Activated naive CD4-positive, alpha-beta T cell treated with anti-CD3 and anti-CD28 coated beads for 36 hours (primary cell): ENCODE measurements at places on chromosomes 6 and 20. TPM values are rescaled to one million over a fixed set of nuclear protein-coding genes. Genes with fewer than 3 reads are reported as not detected.
A peak's percentile ranks its signal among the peaks of the same experiment; 100 is the strongest.

The UCKL1 gene
- total RNA-seq = 23.9 TPM

The EFCAB8 gene
- 0.57 TPM for total RNA-seq

DNA sequence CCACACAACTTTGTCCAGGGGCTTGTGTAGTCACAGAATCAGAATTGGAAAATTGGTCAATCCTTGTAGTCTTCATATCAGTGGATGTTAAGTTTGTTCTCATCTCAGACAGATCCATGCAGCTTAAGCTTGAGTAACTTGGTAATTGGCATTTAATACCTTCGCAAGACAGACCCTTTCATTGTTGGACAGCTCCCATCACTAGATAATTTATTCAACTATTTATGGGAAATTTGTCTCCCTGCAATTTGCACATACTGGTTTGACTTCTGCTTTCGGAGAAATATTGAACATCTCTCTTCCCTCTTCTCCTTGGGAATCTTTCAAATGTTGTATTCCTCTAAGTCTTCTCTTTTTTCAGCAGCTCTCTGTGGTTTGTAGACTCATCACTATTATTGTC, 17.1 kb downstream of the MEI4 start:
- no peak for DNase-seq

The NR2E1 gene
- total RNA-seq = not detected

- DNase-seq = no peak
Measured at GRCh38 chr6:48401016-48401415, 290.0 kb upstream of the PTCHD4 start.

GRCh38 chr6:2478200-2478599, 232.8 kb upstream of the GMDS start:
- DNase-seq = no peak

DNA sequence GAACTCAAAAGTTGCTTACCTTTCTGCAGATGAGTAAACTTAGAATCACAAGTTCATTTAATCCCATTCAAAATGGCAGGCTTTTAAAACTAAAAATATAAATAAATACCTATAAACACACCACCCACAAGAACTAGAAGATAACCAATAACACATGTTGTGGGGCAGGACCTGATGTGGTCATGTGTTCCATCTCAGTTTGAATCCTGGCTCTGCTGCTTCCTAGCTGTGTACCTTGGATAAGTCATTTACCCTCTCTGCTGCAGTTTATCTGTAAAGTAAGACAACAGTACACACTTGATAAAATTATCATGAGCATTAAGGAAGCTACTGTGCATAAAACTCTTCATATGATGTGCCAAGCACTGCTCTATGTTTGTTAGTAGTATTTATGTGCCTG, 22.0 kb downstream of the TRIM27 start:
- no peak for DNase-seq

The GPX6 gene
- total RNA-seq = not detected

The WDR46 gene
- total RNA-seq = 42.9 TPM

DNA sequence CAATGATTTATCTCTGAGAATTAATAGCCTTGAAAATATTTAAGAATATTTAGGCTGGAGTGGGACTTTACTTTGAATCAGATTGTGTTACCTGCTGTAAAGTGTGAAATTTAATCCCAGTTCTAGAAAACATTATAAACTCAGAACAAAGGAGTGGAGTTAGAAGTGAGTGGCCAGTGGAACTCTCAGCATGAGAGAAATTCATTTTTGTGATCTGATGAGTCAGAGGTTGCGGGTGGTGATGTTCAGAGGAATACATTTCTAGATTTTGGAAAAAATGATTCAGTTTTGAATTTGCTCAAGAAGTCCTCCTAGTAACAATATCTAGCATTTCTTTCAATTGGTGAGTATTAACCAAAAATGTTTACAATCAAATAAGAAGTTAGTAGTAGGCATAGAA, 167.5 kb downstream of the ZFAND3 start:
- DNase-seq = peak; percentile 31

- peak; percentile 28 for DNase-seq
Measured at GRCh38 chr6:112253841-112254816, at the start of gene LAMA4. Gene LAMA4, minus strand, starts transcription at chr6:112254567. Its CDS starts 417 bp downstream, at chr6:112254150.

GRCh38 chr6:153816366-153816765, 222.7 kb upstream of the OPRM1 start:
- DNase-seq = no peak

DNA sequence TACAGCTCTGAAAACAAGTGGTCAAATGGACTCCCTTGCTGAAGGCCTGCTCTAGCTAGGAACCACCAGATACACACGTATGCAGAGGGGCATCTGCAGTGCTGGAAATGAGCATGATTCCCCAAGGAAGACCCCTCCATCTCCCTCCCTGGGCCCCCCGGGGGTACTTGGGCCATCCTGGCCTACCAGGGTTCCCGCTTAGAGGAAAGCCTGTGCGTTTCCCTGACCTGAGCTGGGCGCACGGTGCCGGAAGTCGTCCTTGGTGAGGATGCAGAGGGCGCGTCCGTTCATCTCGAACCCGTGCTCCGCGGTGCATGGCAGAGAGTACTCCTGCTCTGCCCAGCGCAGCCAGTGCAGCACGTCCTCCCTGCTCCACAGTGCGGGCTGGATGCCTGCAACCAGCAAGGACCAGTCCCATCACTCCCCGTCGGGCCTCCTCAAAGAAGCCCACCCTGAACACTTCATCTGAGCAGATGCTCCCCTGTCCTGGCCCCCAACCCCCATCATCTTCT, 11.8 kb downstream of the ETV7 start:
- no peak for DNase-seq

The SFTA2 gene
- not detected for total RNA-seq

The BHLHE23 gene
- not detected for total RNA-seq

The GPLD1 gene
- 0.74 TPM for total RNA-seq

GRCh38 chr6:112253498-112253840, 898 bp downstream of the LAMA4 start:
- peak; percentile 13 for DNase-seq

DNA sequence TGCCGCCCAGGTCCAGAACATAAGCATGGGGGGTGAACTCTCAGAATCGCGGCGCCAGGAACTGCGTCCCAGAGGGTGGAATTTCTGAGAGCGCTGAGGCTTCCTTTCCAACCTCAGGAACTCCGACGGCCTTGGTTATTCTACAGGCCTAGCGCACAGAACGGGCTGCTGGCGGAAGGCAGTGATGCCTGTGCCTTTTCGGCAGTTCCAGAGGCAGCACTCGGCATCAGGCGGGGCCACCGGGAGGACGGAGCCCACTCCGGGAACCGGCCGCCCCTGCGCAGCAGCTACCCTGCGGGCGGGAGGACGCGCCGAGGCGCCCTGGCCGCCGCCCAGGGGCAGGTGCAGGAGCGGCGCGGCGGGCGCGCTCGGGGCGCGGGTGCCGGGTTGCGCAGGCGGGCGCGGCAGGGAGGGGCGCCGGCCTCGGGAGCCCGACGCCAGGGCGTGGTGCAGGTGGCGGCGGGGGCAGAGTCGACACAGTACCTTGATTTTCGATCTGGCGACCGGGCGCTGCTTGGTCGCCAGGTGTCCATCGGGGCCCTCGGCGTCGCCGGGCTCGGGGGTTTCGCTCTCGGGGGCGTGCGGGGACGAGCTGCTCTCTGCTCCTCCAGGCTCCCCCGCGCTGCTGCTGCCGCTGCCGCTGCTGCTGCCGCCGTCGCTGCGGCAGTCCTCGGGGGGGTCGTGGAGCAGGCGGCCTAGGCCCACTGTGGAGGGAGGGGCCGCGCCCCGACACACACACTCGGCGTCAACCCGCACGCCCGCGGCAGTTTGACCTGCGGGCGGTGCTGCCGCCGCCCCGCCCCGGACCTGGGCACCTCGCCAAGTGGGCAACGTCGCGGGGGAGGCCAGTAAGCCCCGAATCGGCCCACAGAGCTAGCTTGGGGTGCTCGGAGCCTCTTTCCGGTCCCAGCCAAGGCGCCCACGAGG, 1.3 kb downstream of the OVOL2 start:
- DNase-seq = no peak

GRCh38 chr6:123805921-123806320, 2.3 kb downstream of the NKAIN2 start:
- DNase-seq = no peak

DNA sequence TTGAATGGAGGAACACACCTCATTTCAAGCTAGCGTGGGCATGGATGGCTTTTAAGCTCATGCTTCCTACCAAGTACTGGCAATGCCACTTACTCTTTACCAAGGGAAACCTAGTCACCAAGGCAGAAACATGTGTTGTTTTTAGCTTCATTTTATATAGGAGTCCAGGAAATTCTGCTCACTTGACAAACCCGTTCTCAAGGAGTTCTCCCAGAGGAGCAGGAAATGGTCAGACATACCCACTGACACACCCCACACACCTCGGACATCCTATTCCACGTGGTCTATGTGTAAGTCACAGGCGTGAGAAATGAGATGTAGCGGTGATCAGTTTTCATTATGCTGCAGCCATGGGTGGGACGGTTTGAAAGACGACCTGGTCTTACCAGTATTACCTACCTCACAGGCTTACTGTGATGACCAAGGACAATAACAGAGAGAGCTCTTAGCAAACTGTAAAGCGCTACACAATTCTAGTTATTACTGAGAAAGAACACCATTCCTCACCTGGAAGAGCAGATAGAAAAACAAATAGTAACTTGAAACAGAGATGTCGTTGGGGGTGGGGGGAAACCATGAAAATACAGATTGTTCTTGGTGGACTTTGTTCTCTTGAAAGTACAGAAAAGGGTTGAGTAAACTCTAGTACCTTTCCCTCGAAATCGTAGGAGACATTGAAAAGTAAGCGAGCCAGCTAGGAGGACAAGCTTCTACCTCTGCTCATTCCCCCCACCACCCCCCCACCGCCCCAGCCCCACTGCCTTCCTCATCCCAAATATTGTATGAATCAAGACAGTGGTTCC, 1.7 kb downstream of the CNKSR3 start:
- DNase-seq = no peak

The OR2H2 gene
- total RNA-seq = not detected

The SLC22A1 gene
- not detected for total RNA-seq

The PRICKLE4 gene
- total RNA-seq = not detected

DNA sequence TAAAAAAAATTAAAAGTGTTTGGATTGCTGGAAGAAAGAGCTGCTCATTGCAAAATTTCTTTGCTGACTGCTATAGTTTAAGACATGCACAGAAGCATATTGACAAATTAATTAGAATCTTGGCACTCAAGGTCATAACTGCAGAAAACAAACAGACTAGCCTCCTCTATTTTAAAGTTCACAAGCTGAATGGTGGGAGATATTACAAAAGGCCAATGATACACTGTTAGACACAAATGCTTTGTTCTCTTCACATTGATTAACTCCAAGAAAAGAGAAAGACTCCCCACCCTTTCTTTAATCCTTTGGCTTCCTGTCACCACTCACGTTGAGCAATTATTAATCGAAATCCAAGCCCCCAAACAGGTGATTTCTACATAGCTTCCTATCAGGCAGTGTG, 69.1 kb downstream of the PTCHD4 start:
- DNase-seq = no peak

- no peak for DNase-seq
Measured at GRCh38 chr6:164013480-164014208, 599.1 kb downstream of the QKI start.

The OR2B6 gene
- not detected for total RNA-seq

DNA sequence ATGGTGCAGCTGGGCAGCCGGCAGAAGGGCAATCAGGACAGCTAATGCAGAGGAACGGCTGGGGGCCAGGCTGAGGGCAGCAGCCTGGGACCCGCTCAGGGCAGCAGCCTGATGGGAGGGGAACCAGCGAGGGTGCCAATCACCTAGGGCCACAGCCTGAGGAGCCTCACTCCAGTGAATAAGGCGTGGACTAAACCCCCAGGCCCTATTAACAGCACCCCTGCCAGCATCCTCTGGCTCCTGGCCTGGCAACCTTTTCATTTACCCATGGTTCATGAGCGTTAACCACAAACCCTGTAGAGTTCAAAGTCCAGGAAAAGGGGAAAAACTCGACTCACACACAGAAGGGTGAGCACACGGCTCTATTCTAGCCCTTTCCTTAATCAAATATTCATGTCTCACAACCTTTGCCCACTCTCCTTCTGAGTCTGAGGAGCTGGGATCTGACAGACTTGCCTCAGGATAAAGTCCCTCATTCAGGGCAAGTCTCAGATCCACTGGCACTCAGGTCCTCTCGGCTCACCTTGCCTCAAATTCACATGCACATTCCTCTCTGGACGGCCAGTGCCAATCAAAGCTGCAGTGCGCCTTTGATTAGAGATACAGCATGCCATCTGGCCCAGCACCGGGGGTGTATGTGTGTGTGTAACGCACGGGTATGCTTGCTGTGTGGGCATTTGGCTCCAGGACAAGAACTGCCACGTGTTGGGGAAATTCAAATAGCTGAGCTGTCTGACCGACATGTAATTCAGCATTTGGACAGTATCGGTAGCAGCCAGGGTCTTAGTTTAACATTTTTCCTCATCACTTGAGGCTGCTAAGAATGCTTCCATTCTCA, 86.9 kb upstream of the TRAF3IP2 start:
- no peak for DNase-seq

The RSPO3 gene
- not detected for total RNA-seq

- DNase-seq = no peak
Measured at GRCh38 chr6:72595812-72596211, 26.1 kb upstream of the KCNQ5 start.

DNA sequence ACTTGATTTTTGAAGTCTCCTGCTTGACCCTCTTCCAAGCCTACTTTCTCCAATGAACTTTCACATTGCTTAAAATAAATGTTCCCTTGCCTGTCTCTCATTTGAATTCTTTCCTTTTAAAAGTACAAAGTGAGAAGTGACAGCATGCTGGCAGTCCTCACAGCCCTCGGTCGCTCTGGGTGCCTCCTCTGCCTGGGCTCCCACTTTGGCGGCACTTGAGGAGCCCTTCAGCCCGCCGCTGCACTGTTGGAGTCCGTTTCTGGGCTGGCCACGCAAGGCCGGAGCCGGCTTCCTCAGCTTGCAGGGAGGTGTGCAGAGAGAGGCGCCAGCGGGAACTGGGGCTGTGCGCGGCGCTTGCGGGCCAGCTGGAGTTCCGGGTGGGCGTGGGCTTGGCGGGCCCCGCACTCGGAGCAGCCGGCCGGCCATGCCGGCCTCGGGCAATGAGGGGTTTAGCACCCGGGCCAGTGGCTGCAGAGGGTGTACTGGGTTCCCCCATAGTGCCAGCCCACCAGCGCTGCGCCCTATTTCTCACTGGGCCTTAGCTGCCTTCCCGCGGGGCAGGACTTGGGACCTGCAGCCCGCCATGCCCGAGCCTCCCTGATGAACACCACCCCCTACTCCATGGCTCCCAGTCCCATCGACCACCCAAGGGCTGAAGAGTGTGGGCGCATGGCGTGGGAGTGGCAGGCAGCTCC, 31.9 kb downstream of the SERPINB6 start:
- DNase-seq = no peak

GRCh38 chr6:107129370-107129925, 14.1 kb upstream of the BEND3 start:
- no peak for DNase-seq

DNA sequence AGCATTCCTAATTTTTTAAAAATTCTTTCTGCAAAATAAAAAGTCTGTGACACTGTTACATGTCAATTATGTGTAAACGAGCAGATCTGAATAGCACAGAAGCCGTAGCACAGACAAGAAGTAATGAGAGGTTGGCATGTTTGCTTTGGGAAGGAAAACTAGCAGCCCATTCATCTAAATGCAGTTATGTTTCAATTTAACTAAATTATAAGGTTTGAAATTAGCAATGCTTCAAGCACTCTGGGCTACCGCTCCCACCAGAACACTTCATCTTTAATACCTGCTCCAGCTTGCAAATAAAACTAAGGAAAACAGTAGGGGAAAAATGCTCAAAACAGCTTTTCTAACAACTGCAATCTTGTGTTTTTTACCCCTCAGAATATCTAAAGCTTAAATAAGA, 73.9 kb downstream of the PTPRK start:
- no peak for DNase-seq
